Stimulated activated CD4-positive, alpha-beta T cell treated with anti-CD3 and anti-CD28 coated beads, Interleukin-12 subunit alpha, Interleukin-12 subunit beta, amount 100 ng/mL, for 48 hours (primary cell): ENCODE measurements at places on chromosomes 6 and 20.

DNA sequence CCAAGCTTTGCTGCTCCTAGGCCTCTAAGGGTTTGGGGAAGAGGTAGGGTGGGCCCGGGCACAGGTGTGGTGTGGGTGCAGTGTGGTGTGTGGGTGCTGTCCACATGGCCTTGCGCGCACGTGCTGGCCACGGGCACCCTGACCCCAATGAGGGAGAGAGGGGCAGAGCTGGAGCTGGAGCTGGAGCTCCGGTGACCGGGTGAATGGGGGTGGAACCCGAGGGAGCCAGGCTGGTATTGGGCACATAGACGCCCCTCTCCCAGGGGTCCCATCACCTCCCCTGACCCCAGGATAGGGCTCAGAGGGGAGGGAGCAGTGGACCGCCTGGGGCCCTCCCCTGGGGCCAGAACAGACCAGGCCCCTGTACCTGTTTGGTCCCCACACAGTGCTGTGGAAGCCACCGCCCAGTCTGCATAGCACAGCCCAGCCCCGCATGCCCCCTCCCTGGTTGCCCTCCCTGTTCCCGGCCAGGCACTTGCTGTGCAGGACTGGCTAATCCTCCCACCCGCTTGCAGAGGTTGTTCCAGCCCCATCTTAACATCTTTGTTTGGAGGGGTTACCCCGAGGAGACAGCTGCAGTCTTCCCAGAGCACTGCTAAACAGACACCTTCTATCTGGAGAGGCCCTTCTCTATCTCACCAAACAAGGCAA lies 984 bp downstream of the ADAM33 start:
- no peak for DNase-seq

GRCh38 chr6:27178407-27178730 lies 69.1 kb upstream of the PRSS16 start:
- no peak for DNase-seq

GRCh38 chr6:22364306-22364705 lies 67.5 kb upstream of the PRL start:
- DNase-seq: no peak

DNA sequence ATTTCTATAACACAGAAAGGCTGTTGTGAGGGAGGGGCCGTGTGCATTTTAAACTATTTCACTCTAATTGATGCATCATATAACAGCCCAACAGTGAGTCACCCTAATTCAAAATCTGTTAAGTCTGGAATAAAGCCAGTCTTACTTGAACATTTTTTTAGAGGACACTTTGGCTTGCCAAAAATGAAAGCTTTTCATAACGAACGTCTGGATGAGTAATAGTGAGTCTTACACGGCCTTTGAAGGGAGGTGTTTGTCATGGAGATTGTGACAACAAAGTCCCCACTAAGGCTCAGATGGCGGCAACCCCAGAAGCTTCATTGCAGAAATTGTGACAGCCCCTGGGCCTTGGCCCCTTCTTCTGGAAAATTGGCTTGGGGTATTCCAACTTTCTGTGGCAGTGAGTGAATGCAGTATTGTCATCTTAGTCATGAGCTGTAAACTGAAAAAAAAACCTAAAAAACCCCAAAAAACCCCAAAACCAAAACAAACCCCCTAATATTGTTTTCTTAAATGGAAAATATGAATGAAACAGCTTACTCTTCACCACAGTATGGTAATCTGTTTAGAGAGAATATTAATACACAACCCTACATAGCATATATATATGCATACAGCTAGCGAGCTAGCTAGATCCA lies 92.6 kb upstream of the CLDN20 start:
- DNase-seq: peak; percentile 79

GRCh38 chr6:133202610-133203343 lies 38.4 kb upstream of the EYA4 start:
- no peak for DNase-seq

DNA sequence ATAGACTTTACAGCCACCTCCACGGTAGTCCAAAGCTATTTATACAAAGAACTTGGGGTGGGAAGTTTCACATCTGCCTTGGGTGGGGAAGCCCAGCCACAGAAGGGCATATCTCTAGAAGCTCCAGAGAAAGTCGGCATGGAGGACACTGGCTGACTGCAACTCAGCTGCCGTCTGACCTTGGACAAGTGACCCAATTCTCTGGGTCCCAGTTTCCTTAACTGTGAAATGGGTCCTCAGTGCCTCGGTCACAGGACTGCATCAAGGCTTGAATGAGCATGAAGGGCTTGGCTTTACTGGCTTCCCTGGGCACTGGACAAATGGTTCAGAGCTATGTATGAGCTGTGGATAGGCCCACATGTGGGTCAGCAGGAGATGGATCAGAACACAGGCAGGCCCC lies 58.6 kb downstream of the NOL4L start:
- DNase-seq: no peak
